Activated naive CD8-positive, alpha-beta T cell treated with anti-CD3 and anti-CD28 coated beads, Interleukin-2, amount 10 ng/mL, durations not matched to agents 7 days and 5 days (primary cell): ENCODE measurements at places on chromosomes 5 and 9. TPM values are rescaled to one million over a fixed set of nuclear protein-coding genes. Genes with fewer than 3 reads are reported as not detected.

SCGB3A2 gene
- total RNA-seq: not detected

DNA sequence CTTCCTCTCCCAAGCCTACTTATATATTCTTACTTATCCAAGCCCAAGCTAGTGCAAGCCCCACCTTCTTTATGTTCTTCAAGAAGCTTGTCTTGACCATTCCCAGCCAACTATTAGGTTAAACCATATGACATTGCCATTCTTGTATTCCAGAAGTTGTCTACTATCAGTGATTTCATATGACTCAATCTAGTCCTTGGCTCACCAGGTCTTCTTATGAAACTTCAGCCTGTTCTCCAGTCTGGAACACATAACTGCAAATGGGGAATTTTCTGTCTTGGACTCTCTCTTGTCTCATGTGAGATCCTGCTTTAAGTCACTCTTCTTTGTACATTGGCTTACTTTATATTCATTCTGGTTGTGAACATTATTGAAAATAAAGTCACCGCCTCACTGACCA, 130.7 kb downstream of the TTLL11 start:
- H3K4me1 ChIP-seq: peaks cover 12% of the 10 kb centered on the region
- no peak for DNase-seq
- H3K4me3 ChIP-seq: no peak overlapping the region
- peaks cover 2% of the 10 kb centered on the region for H3K36me3 ChIP-seq
- H3K27me3 ChIP-seq: peaks cover 4% of the 10 kb centered on the region

GRCh38 chr9:426976-427375, 212.3 kb downstream of the DOCK8 start:
- no peak for DNase-seq
- no peaks in the 10 kb centered on the region for H3K4me1 ChIP-seq
- H3K36me3 ChIP-seq: peaks cover 37% of the 10 kb centered on the region
- no peak overlapping the region for H3K4me3 ChIP-seq
- peak overlapping the region; percentile 48 for H3K27ac ChIP-seq

DNA sequence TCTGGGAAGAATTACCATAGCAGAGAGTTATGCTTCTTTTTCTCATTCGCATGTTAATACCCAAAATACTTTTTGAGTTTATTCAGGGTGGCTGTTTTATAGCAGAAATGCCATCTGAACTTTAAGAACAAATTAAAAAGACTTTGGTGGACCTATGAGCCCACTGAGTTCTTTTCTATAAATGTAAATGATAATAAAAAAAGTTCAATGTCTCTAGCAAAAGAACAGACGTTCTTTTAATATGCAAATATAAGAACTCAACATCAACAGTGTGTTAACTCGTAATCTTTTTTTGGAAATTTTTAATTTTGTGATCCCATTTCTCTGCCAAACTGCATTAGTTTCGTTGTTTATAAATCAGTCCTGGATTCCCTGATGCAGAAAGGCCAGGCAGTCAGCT, 1283.0 kb upstream of the NUDT12 start:
- H3K4me3 ChIP-seq: no peak overlapping the region
- no peaks in the 10 kb centered on the region for H3K36me3 ChIP-seq
- H3K27ac ChIP-seq: no peak overlapping the region
- no peaks in the 10 kb centered on the region for H3K4me1 ChIP-seq
- no peaks in the 10 kb centered on the region for H3K27me3 ChIP-seq

DNA sequence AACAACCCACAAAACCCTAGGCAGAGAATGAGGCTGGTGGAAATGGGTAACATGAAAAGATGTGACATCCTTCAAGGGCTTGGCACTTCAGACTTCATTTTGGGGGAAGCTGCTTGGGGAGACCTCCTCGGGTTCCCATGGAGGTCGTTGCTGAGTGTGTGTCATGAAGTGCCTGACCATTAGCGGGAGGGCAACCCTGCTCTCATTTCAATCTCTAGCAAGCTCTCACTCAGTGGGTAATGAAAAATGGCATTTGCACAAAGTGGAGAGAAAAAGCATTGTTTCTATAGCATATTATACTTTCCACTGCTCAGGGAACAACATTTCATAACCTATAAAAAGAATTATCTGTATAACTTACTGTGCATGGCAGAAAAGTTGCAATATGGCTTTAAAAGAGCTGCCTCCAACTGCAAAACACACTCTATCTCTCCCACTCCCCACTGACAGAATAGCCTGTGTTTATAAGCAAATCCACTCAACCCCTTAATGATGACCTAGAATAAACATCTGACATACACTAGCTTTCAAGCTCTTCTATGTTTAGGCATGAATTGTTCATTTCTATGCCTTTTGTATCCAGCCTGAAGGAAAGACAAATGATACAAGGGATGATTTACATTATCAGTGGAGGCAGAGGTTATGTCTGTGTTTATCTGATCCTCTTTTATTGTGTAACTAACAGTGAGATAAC, 357.2 kb downstream of the ZSWIM6 start:
- no peak overlapping the region for H3K4me3 ChIP-seq
- H3K4me1 ChIP-seq: no peaks in the 10 kb centered on the region
- no peak for DNase-seq
- H3K27me3 ChIP-seq: peaks cover 25% of the 10 kb centered on the region

DNA sequence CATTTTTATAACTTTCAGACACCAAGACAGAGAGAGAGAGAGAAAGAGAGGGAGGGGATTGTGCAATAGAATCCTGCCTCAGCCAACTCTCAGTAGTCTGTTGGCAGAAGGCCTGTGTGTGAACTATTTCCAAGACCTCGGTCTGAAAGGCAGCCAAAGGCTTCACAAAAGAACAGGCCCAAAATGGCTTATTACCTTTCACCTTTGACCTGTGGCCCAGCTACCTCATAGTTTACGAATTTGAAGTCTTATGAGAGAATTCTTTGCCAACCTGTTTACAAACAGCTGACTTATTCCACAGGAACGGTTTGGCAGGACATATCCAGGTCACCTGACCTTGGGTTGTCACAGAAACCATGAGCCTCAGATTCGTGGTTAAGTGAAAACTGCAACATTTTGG, 48.6 kb downstream of the NR2F1-AS1 start:
- no peaks in the 10 kb centered on the region for H3K27me3 ChIP-seq
- DNase-seq: no peak
- H3K4me3 ChIP-seq: no peak overlapping the region

- peak overlapping the region; percentile 45 for H3K27ac ChIP-seq
- DNase-seq: peak; percentile 76
- H3K36me3 ChIP-seq: no peaks in the 10 kb centered on the region
- no peaks in the 10 kb centered on the region for H3K27me3 ChIP-seq
- peaks cover 11% of the 10 kb centered on the region for H3K4me1 ChIP-seq
Observed at GRCh38 chr5:179530069-179530998, 20.0 kb upstream of the RUFY1 start.

INSL6 gene
- not detected for total RNA-seq

GRCh38 chr5:118981783-118982182, 6.6 kb downstream of the DTWD2 start:
- no peak overlapping the region for H3K4me3 ChIP-seq
- no peaks in the 10 kb centered on the region for H3K27me3 ChIP-seq
- H3K4me1 ChIP-seq: peaks cover 4% of the 10 kb centered on the region
- DNase-seq: no peak
- peaks cover 2% of the 10 kb centered on the region for H3K36me3 ChIP-seq

DNA sequence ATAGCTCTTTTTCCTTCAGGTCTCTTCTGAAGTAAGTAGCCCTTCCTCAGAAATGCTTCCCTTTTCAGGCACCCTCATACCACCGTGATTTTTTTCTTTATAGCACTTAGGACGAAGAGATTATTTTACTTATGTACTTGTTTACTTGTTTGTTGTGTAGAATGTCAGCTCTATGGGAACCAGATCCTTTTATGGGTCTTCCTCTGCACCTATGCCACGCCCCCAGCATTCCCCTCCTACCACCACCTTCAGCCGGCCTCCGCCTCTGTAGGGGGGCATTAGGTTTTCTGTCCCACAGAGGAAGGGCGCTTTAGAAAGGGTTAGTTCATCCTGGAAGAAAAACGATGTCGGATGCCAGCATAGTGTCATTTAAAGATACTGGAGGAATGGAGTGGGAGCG, 1.8 kb downstream of the CDKN2B-AS1 start:
- H3K36me3 ChIP-seq: peaks cover 15% of the 10 kb centered on the region
- DNase-seq: no peak
- peaks cover 22% of the 10 kb centered on the region for H3K4me1 ChIP-seq
- H3K4me3 ChIP-seq: peak overlapping the region; percentile 99
- H3K27ac ChIP-seq: peak overlapping the region; percentile 64

DNA sequence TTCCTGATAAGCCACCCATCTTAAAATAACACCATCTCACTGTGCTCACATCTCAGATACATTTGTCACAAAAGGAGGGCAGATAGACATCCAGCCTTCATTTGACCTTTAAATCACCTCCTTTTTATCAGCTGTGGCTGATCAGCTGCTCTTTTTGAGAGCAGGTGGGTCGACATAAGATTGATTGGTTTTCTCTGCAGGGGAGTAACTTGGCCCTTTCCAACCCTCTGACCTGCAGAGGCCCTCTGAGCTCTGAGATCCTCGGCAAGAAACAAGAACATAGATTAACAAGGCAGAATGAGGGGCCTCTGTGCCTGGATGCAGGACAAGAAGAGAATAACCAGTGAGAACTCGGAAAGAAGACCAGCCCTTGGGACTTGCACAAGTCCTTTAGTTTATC, 33.5 kb upstream of the GLRA1 start:
- H3K36me3 ChIP-seq: no peaks in the 10 kb centered on the region
- H3K4me3 ChIP-seq: no peak overlapping the region
- DNase-seq: no peak
- H3K27me3 ChIP-seq: no peaks in the 10 kb centered on the region

DNA sequence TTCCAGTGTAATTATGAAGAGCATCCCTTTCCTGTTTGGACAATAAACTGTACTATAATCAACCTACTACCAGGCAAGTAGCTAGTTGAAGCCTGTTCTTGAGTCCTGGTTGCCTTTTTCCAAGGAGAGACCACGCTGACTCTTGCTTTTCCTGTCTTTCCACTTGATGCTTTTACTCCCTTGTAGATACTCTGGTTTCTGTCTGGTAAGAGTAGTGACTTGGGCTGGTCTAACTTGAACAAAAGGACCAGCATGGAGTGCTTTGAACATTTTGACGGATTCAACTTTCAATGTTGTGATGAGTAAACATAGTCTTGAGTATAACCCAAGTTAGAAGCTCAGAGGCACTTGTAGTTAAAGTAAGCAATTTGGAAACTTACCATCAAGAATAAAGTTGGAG, 464.3 kb downstream of the GADD45G start:
- no peak for DNase-seq
- H3K36me3 ChIP-seq: no peaks in the 10 kb centered on the region
- no peaks in the 10 kb centered on the region for H3K4me1 ChIP-seq
- H3K4me3 ChIP-seq: no peak overlapping the region

GRCh38 chr5:73940801-73941200, 314.8 kb downstream of the ARHGEF28 start:
- H3K36me3 ChIP-seq: no peaks in the 10 kb centered on the region
- peaks cover 3% of the 10 kb centered on the region for H3K27me3 ChIP-seq
- DNase-seq: no peak
- no peak overlapping the region for H3K4me3 ChIP-seq

GRCh38 chr5:174188295-174188694, 142.8 kb downstream of the NSG2 start:
- no peak overlapping the region for H3K4me3 ChIP-seq
- no peak for DNase-seq
- H3K4me1 ChIP-seq: no peaks in the 10 kb centered on the region
- H3K36me3 ChIP-seq: no peaks in the 10 kb centered on the region
- no peak overlapping the region for H3K27ac ChIP-seq
- H3K27me3 ChIP-seq: peaks cover 2% of the 10 kb centered on the region

- no peaks in the 10 kb centered on the region for H3K4me1 ChIP-seq
- no peaks in the 10 kb centered on the region for H3K27me3 ChIP-seq
- H3K36me3 ChIP-seq: no peaks in the 10 kb centered on the region
- no peak overlapping the region for H3K4me3 ChIP-seq
- DNase-seq: no peak
- no peak overlapping the region for H3K27ac ChIP-seq
Observed at GRCh38 chr9:119044806-119045205, 324.4 kb downstream of the BRINP1 start.

DNA sequence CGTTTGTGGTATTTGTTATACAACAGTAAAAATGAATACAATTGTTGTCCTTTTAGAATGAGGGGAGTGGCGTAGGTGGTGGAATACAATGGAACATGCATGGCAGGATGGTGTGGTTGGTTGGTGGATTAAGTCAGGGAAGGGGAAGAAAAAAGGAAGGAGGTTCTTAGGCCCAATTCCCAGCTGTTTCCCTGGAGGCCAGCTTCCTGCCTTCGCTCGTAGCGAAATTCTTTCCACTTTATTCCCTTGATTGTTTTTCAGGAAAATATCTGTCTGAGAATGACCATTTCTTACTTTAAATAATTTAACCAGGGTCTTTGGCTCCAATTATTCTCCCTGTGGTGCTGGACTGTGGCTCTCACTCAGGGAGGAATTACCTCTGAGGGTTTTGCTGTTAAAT, 24.1 kb upstream of the DMAC1 start:
- H3K27ac ChIP-seq: no peak overlapping the region
- H3K27me3 ChIP-seq: no peaks in the 10 kb centered on the region
- no peak for DNase-seq
- no peaks in the 10 kb centered on the region for H3K36me3 ChIP-seq

GRCh38 chr5:56620903-56621677, 194.3 kb upstream of the MAP3K1 start:
- DNase-seq: no peak
- no peak overlapping the region for H3K4me3 ChIP-seq
- no peak overlapping the region for H3K27ac ChIP-seq
- peaks cover 13% of the 10 kb centered on the region for H3K36me3 ChIP-seq

NOP16 gene
- total RNA-seq: 27.5 TPM

- peaks cover 2% of the 10 kb centered on the region for H3K4me1 ChIP-seq
- no peaks in the 10 kb centered on the region for H3K36me3 ChIP-seq
- H3K27ac ChIP-seq: no peak overlapping the region
- H3K4me3 ChIP-seq: no peak overlapping the region
- H3K27me3 ChIP-seq: no peaks in the 10 kb centered on the region
- DNase-seq: no peak
Observed at GRCh38 chr5:174922955-174923354, 198.6 kb downstream of the MSX2 start.

DNA sequence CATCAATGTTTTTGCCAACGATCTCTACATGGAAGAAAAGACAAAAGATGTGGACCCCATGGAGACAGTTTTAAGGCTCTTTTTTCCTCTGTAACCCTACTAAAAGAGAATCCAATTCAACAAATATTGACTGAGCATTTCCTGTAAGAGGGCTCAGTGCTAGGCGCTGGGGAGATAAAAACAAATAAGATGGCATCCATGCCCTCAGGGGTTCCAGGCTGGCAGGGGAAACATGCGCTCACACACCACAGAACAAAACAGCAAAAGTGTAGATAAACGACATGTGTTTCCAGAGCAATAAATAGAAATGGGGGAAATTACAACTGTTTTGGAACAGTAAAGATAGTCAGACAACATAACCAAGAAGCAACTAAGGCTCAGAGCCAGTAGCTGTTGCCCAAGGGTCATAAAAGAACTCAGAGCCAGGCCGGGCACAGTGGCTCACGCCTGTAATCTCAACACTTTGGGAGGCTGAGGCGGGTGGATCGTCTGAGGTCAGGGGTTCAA, 25.2 kb downstream of the ZNF608 start:
- peaks cover 5% of the 10 kb centered on the region for H3K27me3 ChIP-seq
- H3K27ac ChIP-seq: no peak overlapping the region
- H3K4me1 ChIP-seq: no peaks in the 10 kb centered on the region
- no peak overlapping the region for H3K4me3 ChIP-seq
- no peaks in the 10 kb centered on the region for H3K36me3 ChIP-seq
- no peak for DNase-seq

TRPM3 gene
- total RNA-seq: not detected

GRCh38 chr5:14528926-14529325, 52.7 kb upstream of the OTULINL start:
- no peak for DNase-seq
- H3K27ac ChIP-seq: no peak overlapping the region
- H3K27me3 ChIP-seq: peaks cover 2% of the 10 kb centered on the region
- no peaks in the 10 kb centered on the region for H3K36me3 ChIP-seq

CARTPT gene
- total RNA-seq: not detected
